Lower lobe of right lung (tissue), 2 donors: ENCODE measurements at places on chromosomes 2 and 18. TPM values are rescaled to one million over a fixed set of nuclear protein-coding genes. Genes with fewer than 3 reads are reported as not detected.

Gene ATP6V1C2
- total RNA-seq = 1.7 TPM

Gene MOCOS
- total RNA-seq = 4.2 TPM

Gene TMEM37
- 21.7 TPM for total RNA-seq

Gene C2orf76
- 11.6 TPM for total RNA-seq

Gene SCYGR4
- not detected for total RNA-seq

Gene NGEF
- 1.7 TPM for total RNA-seq

Gene ZNF513
- total RNA-seq = 13.9 TPM

Gene HK2
- total RNA-seq = 86.7 TPM

Gene ZNF512
- total RNA-seq = 29.5 TPM

Gene SERPINB2
- not detected for total RNA-seq

DNA sequence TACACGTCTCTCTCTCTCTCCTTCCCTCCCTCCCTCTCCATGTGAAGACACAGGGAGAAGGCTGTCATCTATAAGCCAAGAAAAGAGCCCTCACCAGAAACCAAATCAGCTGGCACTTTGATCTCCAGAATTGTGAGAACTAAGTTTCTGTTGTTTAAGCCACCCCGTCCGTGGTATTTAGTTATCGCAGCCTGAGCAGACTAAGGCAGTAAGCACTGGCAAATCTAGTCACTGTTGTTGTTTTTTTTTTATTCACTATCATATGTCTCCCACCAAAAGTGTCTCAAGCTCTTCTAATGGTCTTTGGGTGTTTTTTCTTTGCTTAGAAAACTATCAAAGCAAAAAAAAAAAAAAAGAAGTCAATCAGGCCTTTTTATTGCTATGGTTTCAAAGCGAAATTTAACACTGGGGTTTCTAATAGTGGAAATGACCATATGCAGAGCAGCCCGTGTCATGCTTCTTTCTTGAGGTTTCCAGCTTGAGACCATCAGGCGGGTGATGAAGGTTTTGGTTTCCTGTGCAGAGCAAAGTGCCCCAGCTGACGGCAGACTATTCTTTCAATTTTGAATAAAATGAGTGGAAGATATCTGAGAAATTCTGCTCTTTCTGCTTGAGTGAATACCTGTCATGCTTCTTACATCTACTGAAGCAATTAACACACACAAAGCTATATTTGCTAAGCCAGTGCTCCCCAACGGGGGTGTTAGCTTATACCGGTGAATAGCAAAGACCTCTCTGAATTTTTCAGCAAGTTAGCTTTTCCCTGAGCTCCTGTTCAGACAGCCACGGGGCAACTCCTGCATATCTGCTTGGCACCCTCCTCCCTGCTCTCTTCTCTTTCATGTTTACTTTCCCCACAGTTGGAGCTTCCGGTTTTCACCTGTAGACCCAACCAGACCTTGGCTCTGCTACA, 394.1 kb upstream of the ATP5MC3 start:
- no peaks in the 10 kb centered on the region for H3K27me3 ChIP-seq
- no peaks in the 10 kb centered on the region for H3K4me1 ChIP-seq
- no peaks in the 10 kb centered on the region for H3K36me3 ChIP-seq

DNA sequence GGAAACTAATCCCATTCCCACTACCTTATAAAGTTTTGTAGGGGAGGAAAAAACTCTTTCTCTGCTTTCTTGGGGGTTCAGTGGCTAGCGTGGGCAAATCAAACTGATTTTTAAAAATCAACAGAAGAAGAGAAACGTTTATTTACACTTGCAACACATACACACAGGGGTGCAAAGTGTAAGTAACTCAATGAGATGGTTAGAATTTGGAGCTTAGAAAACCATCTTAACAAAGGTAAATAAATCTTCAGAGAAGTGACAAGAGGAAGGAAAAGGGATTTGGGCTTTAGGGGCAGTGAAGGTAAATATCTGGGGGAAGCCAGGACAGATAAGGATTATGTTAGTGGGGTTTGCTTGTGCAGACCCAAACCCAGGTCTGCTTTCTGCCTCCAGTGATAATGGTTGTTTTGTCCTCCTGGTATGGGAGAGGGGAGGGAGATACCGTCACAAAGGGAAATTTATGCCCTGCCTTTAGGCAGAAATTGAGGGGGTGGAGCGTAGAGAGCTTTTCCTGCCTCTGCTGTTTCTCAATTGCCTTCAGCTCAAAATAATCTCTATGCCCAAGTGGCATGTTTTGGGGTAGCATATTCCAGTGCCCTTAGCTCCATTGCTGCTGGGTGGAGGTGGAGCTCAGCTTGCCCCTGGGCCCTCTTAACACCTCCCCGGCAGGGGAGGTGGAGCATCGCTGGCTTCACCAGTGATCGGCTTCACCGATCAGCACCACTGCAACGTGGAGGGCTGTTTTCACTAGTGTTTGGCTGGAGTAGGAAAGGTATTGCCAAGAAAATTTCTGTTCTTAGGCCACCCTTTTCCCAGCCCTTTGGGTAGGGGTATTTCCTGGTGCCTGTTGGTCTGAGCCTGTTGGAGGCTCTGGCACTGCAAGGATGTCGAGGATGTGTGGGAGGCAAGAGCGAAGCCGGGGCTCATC, 92.2 kb downstream of the TEX51 start:
- H3K27ac ChIP-seq = no peak overlapping the region
- H3K27me3 ChIP-seq = no peaks in the 10 kb centered on the region
- no peaks in the 10 kb centered on the region for H3K36me3 ChIP-seq
- no peak for DNase-seq
- H3K4me3 ChIP-seq = no peak overlapping the region

- no peaks in the 10 kb centered on the region for H3K36me3 ChIP-seq
- H3K27me3 ChIP-seq = no peaks in the 10 kb centered on the region
- no peak overlapping the region for H3K4me3 ChIP-seq
- DNase-seq = no peak
Observed at GRCh38 chr2:155714983-155715382, 617.5 kb downstream of the NR4A2 start.

DNA sequence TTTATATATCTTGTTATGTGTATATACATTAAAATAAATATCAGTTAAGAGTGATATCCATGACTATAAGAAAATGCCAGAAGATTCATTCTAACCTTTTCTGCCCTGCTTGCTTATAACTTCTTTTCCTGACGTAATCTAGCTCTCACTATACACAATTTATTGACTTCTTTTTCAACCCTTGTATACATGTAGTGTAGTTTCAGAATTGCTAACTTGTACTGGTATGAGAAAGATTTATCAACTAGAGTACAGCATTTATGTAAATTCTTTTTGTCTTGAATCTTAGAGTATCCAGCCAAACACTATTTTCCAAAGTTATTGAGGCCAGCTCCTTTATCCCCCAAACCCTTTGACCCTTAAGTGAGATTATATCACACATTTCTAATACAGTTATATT, 798.0 kb upstream of the RAB6C start:
- no peaks in the 10 kb centered on the region for H3K36me3 ChIP-seq
- H3K4me3 ChIP-seq = no peak overlapping the region
- H3K27ac ChIP-seq = no peak overlapping the region

DNA sequence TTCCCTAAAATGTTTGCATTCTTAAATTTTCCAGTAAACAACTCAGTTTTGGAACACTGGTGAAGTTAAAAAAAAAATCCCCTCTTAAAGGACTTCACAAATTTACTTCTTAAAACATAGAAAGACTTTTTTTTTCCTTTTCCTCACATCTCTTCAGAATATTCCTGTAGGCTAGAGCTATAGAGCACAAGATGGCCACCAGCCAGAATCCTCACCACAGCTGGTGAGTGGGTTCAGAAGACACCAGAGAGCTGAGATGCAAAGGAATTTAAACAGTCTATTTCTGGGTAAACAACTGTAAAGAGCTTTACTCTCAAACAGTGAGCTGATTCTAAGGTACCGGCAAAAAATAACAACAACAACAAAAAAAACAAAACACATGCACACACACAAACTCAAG, 252.8 kb downstream of the LRP1B start:
- H3K27me3 ChIP-seq = no peaks in the 10 kb centered on the region
- no peak for DNase-seq
- no peak overlapping the region for H3K27ac ChIP-seq
- H3K36me3 ChIP-seq = no peaks in the 10 kb centered on the region
- no peak overlapping the region for H3K4me3 ChIP-seq

GRCh38 chr18:45304558-45304957, 310.7 kb upstream of the SLC14A2 start:
- H3K27ac ChIP-seq = no peak overlapping the region
- DNase-seq = no peak
- no peak overlapping the region for H3K4me3 ChIP-seq
- H3K4me1 ChIP-seq = no peaks in the 10 kb centered on the region
- H3K36me3 ChIP-seq = no peaks in the 10 kb centered on the region

- no peaks in the 10 kb centered on the region for H3K27me3 ChIP-seq
- H3K27ac ChIP-seq = no peak overlapping the region
- H3K4me1 ChIP-seq = no peaks in the 10 kb centered on the region
- no peak for DNase-seq
Observed at GRCh38 chr18:42196651-42197050, 241.6 kb downstream of the PIK3C3 start.

DNA sequence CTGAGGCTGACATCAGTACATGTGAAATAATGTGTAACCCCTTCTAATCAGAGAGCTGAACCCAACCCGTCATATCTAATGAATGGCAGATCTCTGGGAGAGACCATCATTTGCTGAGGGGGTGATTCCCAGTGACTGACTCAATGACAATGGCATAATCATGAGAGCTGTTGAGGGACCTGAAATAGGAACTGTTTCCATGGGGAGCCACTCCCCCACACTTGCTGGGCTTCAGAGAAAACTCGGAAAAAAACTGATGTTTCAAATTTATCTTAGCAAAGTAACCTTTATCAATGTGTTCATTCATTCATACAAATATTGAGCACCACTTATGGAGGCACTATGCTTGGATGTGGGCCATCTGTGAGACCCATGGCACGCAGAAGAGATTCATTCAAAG, 93.4 kb upstream of the ZBTB14 start:
- no peak overlapping the region for H3K27ac ChIP-seq
- H3K27me3 ChIP-seq = no peaks in the 10 kb centered on the region
- H3K4me3 ChIP-seq = no peak overlapping the region
- DNase-seq = no peak
- H3K4me1 ChIP-seq = no peaks in the 10 kb centered on the region

GRCh38 chr2:148545390-148546256, 98.9 kb upstream of the EPC2 start:
- DNase-seq = no peak
- no peaks in the 10 kb centered on the region for H3K36me3 ChIP-seq
- H3K4me3 ChIP-seq = no peak overlapping the region
- H3K27me3 ChIP-seq = no peaks in the 10 kb centered on the region
- H3K27ac ChIP-seq = no peak overlapping the region

- peak; percentile 55 for DNase-seq
- H3K4me3 ChIP-seq = peak within 1 kb of the TSS; percentile 53
- peaks cover 62% of the 10 kb centered on the region for H3K27me3 ChIP-seq
- peaks cover 16% of the 10 kb centered on the region for H3K4me1 ChIP-seq
- H3K36me3 ChIP-seq = no peaks in the 10 kb centered on the region
- no peak within 1 kb of the TSS for H3K27ac ChIP-seq
Observed at GRCh38 chr2:25168256-25169072, at the start of gene POMC. TSS of gene POMC (minus strand) at chr2:25168580. CDS start at chr2:25164772, 3,808 bp downstream.

DNA sequence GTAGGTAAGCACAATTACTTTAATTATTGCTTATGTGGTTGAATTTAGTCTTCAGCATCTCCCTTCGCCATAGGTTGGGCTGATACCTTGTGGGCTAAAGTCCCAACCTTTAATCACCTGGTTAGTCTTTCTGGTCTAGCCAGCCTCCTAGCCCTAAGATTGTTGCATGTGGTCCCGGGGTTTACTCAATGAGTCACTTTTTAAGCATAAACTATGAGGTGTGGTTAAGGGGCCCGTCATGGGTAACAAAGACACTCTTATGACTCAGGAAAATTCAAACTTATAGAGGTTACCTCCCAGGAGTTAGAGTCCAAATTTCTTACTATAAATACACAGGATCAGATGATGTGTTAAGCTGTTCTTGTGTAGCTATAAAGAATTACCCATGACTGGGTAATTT, 841.6 kb downstream of the TRIB2 start:
- H3K4me3 ChIP-seq = no peak overlapping the region
- no peaks in the 10 kb centered on the region for H3K4me1 ChIP-seq
- H3K27me3 ChIP-seq = no peaks in the 10 kb centered on the region
- DNase-seq = no peak
- no peak overlapping the region for H3K27ac ChIP-seq
- no peaks in the 10 kb centered on the region for H3K36me3 ChIP-seq

GRCh38 chr2:216064665-216065064, 16.9 kb downstream of the PECR start:
- H3K27me3 ChIP-seq = no peaks in the 10 kb centered on the region
- no peak for DNase-seq
- H3K27ac ChIP-seq = no peak overlapping the region
- no peak overlapping the region for H3K4me3 ChIP-seq
